Activated T-helper 17 cell treated with anti-CD3 and anti-CD28 coated beads, Interleukin-2, amount 50 U/mL, for 72 hours (primary cell): ENCODE measurements at places on chromosomes 3 and 15.

- ATAC-seq, result peak; percentile 43
Observed at GRCh38 chr15:74365598-74366445, 1.6 kb downstream of the CYP11A1 start.

DNA sequence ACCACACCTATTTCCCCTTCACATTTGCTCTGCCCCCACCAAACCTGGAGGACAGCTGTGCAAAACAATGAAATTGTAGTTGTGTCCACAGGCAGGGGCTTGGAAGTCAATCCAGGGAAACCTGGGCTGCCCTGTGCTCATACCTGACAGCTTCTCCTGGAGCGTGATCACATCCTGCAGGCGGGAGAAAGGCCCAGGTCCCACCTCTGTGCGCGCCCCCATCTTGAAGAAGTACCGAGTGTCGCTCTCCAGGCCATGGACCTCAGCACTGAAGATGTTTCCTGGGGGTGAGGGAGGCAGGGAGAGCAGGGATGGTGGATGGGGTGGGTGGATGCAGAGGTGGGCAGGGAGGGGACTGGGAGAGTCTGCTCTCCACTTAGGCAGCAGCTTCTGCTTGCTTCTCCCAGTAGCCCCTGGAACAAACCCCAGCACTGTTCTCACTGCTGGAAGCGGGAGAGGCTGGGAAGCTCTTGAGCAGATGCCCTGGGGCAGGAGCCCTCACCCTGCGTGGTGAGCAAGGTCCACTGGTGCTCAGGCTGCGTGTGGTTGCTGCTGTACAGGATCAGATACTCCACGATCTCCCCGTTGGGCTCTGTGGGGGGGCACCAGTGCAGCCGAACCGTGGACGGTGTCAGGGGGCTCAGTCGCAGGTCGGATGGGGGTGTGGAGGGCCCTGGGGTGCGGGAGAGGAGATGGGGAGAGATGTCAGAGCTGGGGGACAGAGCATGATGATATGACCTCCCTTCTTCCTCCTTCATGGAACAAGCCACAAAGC lies 10.7 kb upstream of the IGDCC3 start:
- ATAC-seq, result no peak

DNA sequence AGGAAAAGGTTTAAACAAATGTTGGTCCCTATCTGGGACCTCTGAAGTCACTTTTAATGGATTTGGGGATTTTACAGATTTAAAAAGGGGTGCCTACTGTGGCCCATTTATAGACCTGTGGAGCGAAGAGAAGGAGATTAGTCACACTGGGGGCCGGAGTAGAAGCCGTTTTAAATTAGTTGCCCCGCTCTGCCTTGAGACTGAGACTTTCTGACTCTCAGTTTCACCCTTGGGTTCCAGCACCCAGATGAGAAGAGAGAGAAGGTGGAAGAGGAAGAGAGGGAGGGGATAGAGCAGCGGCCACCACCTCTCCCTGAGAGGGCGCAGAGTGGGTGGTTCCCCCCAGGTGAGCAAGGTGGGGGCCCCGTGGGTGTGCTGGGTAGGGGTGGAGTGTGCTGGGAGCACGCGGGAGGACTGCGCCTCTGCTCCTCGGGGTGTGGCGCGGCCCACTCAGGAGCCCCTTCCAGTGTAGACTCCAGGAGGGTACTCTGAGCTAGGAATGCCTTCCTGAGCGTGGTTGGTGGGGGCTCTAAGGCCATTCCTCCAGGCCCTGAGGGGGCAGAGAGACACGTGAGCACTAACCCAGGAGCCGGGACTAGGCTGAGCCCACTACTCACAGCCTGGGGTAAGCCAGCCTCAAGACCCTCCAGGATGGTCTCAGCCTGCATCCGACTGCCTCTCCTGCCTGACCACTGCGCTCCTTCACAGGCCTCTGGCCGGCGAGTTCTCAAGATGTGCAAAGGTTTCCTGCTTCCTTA lies 32.6 kb upstream of the RAB6B start:
- ATAC-seq, result peak; percentile 30

DNA sequence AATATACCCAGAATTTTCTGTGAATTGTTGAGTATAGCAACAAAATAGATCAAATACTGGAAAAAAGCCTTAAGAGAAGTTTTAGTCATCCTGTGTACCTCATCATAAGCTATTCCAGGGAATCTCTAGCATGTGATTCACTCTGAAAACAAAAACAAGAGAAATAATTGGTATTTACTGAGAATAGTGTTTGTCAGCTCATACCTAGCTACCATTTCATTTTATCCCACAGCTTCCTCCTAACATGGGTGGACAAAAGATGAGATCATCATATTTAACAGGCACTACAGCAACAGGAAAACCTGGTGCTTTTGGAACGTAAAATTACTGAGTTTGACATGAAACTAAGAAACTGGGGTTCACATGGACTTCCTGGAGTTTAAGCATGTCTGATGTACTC lies 753.5 kb upstream of the NECTIN3 start:
- ATAC-seq, result no peak

DNA sequence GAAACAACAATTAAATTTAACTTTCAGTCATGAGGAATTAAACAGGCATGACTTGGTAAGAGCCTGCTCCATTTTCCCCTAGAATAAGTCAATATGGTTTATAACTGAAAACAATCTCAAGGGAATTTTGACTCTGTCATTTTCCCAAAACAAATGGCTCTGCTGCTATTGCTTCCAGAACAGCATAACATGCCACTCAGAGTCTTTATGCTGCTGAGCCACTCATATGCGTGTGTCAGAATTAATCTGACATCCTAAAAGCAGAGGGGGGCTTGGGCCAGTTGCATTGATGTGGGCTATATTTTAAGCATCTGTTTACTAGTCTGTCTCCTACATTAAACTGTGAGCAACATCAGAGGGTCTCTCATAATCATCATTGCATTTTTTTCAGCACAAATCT lies 111.1 kb upstream of the ABI3BP start:
- ATAC-seq, result no peak

- no peak for ATAC-seq
Observed at GRCh38 chr3:195460091-195460713, 17.4 kb upstream of the ACAP2 start.

DNA sequence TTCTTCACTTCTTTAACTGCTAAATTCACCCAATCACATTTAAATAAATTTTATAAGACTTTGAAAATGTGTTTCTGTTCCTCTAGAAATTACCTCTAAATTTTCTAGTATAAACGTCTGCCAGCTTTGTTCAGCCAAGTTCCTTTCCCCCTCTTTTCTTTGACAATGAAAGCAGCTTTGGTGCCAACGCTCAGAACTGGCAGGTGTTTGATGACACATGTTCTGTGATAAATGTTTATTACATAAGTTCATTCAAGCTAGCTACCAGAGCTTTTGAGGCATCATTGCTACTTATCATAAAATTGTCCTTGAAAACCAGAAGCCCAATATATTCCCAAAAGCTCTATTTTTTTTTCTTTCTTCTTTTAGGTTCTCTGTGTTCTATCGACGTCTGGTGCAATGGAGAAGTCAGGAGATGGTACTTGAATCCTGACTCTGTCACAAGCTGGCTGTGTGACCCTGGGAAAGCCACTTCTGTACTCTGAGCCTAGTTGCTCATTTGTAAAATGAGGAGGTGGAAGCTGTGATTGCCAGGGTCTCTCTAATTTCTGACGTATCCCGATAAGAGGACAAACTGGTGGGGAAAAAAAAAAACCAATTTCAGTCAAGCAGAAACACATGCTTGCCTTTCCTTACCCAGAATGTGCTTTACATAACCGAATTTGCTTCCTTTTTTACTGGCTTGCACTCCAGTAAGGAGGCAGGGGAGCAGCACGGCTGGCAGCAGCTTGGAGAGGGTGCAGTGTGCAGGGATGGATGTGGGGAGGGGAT lies 187.1 kb upstream of the LPP start:
- ATAC-seq, result no peak

- ATAC-seq, result no peak
Observed at GRCh38 chr15:96977886-96978285, 647.4 kb downstream of the NR2F2 start.

GRCh38 chr3:108546692-108547091 lies 36.3 kb upstream of the MYH15 start:
- no peak for ATAC-seq

DNA sequence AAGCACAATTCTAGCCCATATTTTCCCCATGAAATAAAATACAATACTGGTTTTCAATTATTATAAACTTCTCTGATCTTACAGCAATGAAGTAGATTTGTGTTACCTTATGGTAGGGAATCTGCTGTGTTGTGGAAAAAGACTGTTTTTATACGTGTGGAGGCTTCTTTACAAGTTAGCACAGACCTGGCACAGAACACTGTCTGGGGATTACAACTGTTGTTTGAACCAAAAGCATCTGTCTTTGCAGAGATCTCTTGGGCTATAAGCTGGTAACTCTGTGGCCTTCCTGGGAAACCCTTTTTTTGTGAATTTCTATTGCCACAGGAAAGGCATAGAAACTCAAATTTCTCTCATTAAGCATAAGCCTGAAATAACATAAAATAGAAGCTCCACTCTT lies 581.9 kb downstream of the TUSC7 start:
- no peak for ATAC-seq

DNA sequence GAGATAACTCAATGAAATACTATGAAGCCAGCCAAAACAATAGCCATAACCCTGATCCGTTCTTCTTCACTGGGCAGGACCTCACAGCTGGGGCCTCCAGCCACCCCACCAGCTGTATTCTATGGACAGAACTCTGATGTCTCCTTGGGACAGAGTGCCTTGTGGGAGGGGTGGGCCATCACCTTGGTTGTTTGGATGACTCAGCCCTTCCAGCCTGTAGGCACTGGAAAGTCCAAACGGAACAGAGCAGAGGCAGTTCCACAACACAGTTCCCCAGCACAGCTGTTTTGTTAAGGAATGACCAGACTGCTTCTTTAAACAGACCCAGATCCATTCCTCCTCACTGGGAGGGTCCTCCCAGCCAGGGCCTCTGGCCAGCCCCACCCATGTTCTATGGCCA lies 31.9 kb upstream of the ZBED2 start:
- ATAC-seq, result no peak

DNA sequence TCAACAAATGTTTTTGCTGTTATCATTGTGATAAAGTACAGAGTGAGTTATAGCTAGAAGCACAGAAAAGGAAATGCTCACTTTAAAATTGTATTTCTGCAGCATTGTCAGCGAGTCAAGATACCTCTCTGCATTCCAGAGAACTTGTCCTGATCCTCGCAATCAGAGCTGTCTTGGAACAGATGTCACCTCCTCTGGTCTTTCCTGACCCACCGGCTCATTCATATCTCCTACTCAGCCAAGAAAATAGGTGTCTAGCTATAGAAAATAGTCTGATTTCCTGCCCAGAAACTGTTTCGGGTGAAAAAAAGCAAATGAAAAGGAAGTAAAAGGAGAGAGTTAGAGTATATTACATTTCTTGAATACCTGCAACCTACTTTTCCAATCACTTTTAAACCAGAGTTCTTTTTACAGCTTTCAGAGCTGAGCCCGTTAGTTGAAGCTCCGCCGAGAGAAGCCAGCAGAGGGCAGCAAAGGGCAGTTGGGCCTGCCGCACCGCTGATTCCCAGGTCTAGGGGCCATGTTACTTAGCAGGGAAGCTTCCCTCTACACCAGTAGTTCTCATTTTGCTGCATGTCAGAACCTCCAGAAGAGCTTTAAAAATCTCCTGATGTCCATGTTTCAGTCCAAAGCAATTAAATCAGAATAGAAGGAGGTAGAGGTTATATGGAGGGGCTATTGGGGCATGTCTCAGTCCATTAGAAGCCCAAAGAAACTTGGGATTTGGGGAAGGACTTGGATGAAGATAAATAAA lies 185.7 kb upstream of the THRB start:
- ATAC-seq, result no peak

GRCh38 chr15:67116742-67117141 lies 51.3 kb downstream of the SMAD3 start:
- no peak for ATAC-seq

- no peak for ATAC-seq
Observed at GRCh38 chr3:193771011-193771652, 178.1 kb downstream of the OPA1 start.

DNA sequence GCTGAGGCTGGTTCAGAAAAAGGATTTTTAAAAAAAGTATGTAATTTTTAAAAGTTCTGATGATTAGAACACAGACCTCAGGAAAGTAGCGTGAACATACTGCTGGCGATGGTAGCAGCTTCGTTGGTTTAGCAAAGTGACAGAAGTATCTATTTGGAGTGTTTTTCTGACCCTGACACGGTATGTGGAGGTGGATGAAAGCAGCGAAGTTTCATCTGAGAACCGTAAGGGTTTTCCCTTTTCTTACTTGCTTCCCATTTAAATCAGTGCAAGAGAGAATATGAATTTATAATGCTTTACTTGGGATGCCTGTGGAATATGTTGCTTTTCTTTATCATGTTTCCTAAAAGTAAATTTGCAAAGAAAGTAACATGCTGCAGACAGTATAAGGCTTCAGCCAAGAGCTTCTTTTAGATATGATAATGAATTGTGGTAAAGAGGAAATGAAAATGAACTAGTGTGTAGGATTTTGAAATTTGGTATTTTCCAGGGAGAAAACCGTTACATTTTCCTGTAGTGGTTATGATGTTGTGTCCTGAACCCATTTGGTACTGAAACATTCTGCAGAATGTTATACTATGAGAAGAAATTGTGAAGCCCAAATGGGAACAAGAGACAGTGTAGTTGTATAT lies 3.9 kb downstream of the CHST2 start:
- ATAC-seq, result no peak

GRCh38 chr3:110856916-110857315 lies 214.7 kb upstream of the NECTIN3 start:
- no peak for ATAC-seq

DNA sequence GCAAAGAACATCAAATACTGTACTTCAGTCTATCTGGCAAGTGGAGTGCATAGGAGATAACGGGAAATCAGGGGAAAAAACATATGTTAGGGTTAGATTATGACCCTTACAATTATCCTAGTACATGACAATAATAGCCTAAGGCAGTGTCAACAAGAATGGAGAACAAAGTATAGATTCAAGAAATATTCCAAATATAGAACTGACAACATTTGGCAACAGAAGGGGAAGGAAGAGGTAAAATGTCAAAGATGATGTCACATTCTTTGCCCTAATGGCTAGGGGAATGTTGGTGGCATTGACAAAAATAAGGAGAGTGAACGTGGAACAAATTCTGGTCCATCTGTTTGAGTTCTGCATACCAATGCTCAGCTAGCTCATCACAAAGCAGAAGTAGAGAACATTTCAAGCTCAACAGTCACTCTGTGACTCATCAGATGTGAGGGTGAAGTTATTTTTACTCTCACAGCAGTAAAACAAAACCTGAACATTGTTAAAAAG lies 15.5 kb upstream of the ATP8B4 start:
- ATAC-seq, result peak; percentile 48

DNA sequence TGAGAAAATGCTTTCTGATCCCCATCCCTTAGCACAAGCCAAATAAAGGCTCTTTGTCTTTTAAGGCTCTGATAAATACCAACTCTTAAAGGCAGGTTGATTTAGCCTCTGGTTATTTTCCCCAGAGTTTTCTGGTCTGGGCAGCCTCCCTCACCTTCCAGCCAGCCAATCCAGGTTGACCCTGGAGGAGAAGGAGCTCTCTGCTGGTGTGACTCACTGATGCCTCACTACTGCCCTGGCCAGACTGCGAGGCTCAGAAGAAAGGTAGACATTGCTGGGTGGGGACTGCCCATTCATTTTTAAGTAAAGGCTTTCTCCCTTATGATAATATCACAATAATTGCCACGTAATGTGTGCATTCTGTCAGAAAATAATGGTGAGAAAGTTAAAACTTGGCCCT lies 37.1 kb downstream of the SLCO3A1 start:
- no peak for ATAC-seq

- no peak for ATAC-seq
Observed at GRCh38 chr3:22907796-22908195, 295.3 kb upstream of the UBE2E2 start.

- ATAC-seq, result peak; percentile 69
Observed at GRCh38 chr3:149701206-149701976, 43.6 kb upstream of the WWTR1 start.
